ENCODE measurements at places on chromosomes 12 and 14.
A peak's percentile ranks its signal among the peaks of the same experiment; 100 is the strongest.

- DNase-seq = no peak
Measured at GRCh38 chr12:24424889-24425600, 475.6 kb upstream of the SOX5 start.

- no peak for DNase-seq
Measured at GRCh38 chr12:129571901-129572494, 331.8 kb downstream of the TMEM132D start.

- DNase-seq = peak; percentile 52
Measured at GRCh38 chr12:128771681-128772080, 52.1 kb downstream of the SLC15A4 start.

DNA sequence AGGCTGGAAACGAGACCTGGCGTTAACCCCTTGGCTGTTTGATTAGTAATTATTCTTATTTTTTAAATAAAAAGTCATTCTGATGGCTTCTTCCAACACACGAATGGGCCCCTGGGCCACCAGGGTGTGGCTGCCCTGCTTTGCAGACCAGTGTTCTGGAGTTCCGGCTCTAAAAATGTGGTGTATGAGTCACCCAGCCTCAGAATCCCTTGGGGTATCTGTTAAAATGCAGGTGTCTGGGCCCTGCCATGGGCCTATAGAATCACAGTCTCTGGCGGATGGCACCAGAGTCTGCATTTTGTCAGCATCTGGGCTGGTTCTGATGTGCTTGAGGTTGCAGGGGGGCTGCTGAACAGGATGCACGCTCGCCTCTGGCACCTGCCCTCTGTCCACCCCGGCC lies 2.5 kb upstream of the PSMC1 start:
- no peak for DNase-seq

- DNase-seq = peak; percentile 70
Measured at GRCh38 chr12:3101309-3102024, 24.3 kb downstream of the TSPAN9 start.

- DNase-seq = no peak
Measured at GRCh38 chr12:126493366-126494108, 1428.3 kb downstream of the AACS start.

GRCh38 chr12:113186033-113186365 lies 478 bp downstream of the RITA1 start:
- no peak for DNase-seq

GRCh38 chr14:47919997-47920396 lies 244.6 kb upstream of the MDGA2 start:
- no peak for DNase-seq

DNA sequence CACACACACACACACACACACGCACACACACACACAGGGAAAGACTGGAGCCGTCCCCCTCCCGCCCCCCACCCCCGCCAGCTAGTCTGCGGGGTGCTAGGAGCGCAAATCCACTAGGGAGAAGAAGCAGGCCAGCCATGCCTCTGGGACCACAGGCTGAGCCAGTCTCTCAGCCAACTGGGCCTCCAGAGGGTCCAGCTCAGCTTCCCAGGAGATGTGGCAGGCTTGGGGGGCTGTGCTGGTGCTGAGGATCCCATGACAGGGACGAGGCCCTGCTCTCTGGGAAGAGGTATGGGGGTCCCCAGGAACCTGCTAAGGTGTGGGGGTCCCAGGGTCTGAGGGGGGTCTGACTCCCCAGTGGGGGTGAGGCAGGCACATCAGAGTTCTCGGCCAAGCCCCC lies 133.5 kb downstream of the NCOR2 start:
- DNase-seq = no peak

DNA sequence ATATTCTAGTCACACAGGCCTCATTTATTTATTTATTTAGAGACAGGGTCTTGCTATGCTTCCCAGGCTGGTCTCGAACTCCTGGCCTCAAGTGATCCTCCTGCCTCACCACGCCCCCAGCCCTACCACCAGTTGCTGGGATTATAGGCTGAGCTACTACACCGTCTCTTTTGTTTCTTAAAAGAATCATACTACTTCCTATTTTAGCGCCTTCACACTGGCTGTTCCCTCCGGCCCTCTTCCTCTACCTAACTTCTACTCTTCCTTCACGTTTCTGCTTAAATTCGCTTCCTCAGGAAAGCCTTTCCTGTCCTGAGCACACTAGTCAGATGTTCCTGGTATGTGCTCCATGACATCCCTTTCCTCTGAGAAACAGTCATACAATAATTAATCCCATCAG lies 6.4 kb upstream of the MRPL42 start:
- no peak for DNase-seq

GRCh38 chr14:55771242-55771981 lies 191.4 kb downstream of the KTN1 start:
- DNase-seq = no peak

- DNase-seq = no peak
Measured at GRCh38 chr14:55975281-55975910, 142.8 kb upstream of the PELI2 start.

DNA sequence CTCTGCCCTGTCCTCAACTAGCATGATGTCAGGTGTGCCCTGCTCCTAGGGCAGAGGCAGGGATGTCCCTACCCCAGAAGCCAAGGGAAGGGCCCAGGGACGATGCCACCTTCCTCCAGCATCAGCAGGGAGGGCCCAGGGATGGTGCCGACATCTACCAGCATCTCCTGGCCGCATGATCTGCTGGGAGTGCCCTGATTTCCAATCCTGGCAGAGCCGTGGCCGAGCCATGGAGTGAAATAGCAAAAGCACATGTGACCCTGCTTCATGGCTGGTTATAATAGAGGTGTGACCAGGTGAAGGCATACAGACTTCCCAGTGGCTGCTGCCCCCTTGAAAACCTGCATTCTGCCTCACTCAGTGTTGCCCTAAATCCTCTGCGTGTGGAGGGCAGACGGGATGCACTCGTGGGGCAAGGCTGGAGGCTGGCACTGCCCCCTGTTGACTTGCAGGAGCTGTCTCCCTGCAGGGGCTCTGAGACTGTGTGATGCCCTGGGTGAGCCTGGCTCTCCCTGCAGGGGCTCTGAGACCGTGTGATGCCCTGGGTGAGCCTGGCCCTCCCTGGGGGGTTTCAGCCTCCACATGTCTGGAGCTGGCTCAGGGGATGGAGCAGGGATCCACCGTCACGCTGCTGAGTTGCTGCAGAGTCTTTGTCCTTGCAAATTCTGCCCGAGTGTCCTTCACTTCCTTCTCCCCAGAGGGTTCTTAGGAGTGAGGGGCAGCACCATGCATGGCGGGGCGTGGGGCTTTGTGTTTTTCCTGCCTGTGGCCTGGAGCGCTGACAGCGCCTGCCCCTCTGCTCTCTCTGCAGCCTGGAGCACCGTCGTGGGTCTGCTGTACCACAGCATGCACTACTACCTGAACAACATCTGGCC lies 51.7 kb downstream of the ADGRD1 start:
- DNase-seq = no peak

DNA sequence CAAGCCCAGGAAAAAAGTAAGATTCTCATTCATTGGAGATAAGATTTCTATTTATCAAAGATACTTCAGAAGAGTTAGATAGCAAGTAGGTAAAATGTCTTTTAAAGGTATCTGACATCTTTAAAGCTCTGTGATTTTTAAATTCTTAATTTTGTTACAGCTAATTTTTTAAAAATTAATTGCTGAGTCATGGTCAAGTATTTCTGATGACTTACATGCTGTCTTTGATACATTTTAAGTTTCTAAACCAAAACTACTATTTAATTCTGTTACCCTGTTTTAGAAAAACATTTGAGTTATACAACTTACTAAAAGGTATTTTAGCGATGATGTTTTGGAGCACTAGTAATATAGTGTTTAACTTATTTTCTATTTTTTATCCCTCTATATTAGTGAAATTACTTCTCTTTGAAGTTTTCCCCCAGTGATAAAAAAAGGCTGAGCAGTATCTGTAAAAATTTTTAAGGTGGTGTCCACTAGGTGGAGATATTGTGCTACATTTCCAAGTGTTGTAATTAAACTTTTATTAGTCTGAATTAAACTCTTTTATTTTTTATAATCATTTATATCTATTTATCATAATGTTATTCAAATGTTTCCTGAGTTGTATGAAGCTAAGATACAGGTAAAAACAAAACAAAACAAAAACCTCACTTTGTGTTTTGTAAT lies 11.5 kb downstream of the ALG10 start:
- DNase-seq = peak; percentile 27

DNA sequence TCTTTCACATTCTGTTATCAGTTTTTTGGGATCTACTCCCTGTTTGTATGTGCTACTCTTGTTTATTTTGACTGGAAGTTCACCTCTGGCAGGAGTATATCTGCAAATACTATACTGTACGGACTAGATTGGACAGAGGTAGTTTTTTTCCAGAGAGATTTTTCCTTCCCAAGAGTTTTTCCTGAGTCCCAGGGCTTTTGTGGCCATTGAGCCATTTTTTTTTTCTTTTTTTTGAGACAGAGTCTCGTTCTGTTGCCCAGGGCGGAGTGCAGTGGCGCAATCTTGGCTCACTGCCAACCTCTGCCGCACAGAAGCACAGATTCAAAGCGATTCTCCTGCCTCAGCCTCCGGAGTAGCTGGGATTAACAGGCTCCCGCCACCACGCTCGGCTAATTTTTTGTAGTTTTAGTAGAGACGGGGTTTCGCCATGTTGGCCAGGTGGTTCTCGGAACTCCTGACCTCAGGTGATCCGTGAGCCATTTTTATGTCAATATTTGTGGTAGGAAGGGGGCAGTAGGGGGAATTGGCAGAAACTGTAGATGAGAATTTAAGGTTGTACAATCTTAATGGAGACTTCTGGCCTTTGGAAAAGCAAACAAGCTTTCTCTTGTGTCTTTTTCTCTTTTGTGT lies 19.4 kb downstream of the KTN1 start:
- no peak for DNase-seq

DNA sequence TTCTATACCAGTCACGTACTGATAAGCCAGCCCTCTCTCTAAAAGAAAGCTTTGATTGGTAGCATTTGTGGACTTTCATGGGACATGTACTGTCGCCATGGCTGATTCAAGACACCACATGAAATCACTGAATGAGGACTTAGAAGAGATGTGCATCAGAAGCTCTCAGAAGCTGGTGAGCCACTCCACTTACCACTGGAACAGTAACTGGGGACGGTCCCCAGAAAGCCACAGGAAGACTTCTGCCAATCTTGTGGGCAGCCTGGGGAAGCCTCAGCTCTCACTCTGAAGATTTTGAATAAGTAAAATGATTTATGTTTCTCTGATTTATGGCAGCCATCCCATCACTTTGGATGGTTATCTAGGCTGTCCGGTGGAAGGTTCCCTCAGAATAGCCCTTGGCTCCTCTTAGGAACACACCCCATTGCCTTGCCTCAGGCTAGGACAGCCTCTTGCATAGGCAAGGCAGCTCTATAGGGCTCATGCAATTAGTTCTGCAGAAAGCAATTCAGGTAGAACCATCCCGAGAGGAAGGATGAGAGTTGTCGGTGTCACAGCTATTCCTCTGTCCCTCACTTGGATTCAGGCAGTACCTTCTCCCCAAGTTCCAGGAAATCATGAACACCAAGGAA lies 9.8 kb downstream of the DHRS1 start:
- no peak for DNase-seq

DNA sequence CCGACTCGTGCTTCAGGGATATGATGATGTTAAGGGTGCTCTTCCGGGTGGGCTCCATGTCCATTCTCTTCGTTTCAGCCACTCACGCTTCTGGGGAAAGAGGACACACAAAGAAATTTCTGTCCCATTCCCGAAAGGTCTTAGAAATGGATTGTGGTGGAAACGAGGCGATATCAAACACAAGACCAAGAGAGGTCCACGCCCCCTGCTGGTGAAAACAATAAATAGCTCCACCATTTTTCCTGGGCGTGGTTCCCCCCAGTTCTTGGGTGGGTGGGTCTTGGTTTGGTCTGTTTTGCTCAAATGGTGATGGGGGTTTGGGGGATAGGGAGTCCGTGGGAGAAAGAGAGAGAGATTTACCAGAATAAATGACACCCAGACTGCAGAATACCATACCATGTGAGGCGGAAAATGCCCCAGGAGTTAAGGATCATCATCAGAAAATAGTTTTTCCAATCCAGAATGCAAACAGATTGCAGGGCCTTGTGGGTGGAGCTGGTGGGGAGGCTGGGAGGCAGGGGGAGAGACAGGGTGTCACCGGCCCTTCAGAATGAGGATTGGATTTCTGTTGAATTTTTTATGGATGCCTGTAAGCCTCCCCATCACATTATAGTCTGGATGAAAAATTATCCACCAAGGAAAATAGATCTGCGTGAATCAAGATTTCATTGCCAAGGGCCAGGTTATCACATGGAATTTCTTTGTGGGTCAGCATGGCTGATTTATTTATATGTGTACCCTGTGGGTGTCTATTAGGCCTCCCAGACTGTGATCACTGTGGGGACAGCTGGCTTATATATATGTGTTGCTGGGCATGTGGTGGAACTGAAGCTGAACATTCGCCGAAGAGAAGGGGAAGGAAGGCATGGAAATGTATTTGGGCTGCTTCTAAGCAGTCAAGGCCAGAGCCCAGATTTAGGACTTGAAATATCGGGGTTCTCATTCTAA lies 55.8 kb downstream of the SRRM4 start:
- DNase-seq = peak; percentile 16

DNA sequence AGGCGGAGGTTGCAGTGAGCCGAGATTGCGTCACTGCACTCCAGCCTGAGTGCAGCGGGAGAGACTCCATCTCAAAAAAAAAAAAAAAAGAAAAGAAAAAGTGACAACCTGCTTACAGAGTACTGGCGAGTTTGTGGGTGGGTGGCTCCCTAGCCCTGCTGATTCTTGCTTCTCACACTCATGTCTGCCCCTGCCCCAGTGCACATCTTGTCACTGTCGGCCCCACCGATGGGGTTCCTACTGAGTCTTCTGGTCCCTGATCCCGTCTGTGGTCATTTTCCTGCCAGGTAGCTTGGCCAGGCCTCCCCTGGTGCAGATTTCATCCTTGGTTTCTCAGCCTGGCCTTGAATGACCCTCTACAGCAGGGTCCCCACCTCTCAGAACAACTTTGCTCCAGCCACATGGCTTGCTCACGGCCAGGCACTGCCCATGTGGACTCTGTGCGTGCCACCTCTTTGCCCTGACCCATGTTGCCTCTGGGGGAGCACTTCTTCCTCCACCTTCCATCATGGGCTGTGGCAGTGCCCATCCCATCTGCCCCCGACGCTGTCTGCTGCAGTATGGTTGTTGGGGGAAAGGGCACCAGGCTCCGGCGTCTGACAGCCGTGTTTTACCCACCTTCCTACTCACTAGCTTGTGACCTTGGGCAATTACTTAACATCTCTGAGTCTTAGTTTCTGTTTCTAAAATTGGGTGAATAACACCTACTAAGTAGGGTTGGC lies 2.1 kb upstream of the PTPN6 start:
- no peak for DNase-seq

DNA sequence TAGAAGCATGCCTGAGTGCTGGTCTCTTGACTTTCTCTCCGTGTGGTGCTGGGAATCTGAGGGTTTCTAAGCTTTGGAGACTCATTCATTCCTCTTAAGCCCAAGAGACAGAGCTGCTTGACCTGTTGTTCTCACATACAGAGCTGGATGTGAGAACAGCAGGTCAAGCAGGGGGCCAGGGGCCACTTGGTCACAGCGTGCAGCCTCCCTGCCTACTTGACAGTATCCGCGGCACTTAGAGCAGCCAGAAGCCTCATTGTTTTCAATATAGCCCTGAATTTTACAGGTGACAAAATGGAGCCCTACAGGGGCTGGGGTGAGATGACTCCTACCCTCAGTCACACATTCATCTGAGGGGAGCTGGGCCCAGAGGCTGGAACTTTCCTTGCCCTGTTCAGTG lies 88.9 kb downstream of the ESRRB start:
- no peak for DNase-seq

- no peak for DNase-seq
Measured at GRCh38 chr12:108386709-108387360, 47.7 kb upstream of the CMKLR1 start.

GRCh38 chr12:68559246-68559645 lies 51.5 kb upstream of the RAP1B start:
- DNase-seq = no peak
